ENCODE measurements at places on chromosomes 5 and 9.

GRCh38 chr5:68557162-68557936 is 341.8 kb downstream of the PIK3R1 start:
- no peak for DNase-seq

DNA sequence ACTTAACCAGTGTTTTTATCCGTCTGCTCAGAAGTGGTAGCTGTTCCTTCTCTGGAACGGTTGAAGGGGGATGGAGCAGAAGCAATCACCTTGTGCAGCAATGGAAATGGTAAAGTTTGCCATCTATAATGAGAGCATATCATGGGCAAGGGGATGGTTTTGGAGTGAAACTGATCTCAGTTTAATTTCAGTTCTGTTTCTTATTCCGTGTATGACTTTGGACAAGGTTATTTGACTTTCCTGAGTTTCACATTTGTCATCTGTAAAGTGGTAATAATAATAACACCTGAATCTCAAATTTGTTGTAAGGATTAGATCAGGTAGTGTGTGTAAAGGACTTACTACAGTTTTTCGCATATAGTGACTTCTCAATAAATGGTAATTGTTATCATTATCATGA is 106.1 kb downstream of the PCSK1 start:
- no peak for DNase-seq

DNA sequence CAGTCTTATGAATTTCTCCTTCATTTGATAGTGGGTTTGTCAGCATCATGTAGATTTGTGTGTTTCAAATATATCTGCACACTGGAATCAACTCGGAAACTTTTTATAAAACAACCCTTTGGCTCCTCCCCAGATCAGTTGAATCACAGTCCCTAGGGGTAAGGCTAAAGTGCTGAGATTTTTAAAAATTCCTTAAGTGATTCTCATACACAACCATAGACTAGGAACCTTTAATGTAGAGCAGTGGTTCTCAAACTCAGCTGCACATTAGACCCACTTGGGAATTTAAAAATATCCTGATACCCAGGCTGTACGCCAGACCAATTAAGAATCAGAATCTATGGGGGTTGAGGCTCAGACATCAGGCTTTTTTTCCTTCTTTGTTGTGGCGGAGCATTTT is 17.5 kb upstream of the JAK2 start:
- no peak for DNase-seq

- no peak for DNase-seq
Measured at GRCh38 chr5:177320879-177321278, 9.2 kb upstream of the MXD3 start.

- DNase-seq: no peak
Measured at GRCh38 chr5:100840370-100840769, 62.7 kb downstream of the ST8SIA4 start.

DNA sequence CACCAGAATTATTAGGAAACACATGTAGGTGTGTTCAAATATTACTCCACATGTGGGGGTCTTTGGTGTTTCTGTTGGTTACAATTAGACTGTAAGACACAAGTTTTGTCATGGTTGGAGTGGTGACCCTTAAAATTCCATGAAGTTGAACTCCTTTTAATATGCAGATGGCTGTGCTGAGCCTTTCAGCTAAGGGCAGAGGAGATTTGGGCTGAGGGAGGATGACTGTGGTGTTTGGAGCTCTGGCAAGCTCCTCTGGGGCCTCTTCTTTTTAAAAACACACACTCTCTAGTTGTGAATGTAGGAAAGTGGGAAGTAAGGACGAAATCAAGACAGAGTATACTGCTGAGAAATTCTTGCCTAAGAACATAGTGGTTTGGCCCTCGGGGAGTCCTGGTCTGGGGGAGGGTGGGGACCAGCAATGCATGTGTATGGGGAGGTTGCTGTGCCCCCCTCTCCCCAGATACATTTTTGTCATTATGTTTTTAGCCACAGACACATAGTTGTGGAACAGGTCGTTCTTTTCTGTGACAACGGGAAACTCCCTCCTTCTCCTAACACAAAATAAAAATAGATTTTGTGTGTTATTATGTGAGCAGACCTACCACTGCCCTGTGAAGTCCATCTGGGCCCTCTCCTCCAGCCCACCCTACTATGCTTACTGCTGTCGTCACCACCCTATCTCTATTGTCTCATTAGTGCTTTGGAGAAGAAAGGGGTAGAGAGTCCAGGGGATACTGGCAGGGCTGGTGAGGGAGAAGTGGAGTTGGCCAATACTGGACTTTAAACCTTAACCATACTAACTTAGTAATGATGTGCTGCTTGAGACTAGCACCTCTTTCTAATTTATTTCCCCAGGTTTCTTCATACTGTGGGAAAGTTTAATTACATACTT is 10.0 kb downstream of the SMARCA2 start:
- no peak for DNase-seq

GRCh38 chr9:6449645-6450044 is 36.6 kb downstream of the UHRF2 start:
- DNase-seq: no peak

GRCh38 chr5:55897905-55898304 is 46.7 kb downstream of the IL31RA start:
- no peak for DNase-seq

- DNase-seq: no peak
Measured at GRCh38 chr9:69131682-69132081, 42.4 kb upstream of the TJP2 start.

- no peak for DNase-seq
Measured at GRCh38 chr9:1057910-1058309, 7.8 kb downstream of the DMRT2 start.

GRCh38 chr5:72480841-72481240 is 26.4 kb downstream of the ZNF366 start:
- no peak for DNase-seq

GRCh38 chr9:72384710-72385485 is 19.9 kb upstream of the ZFAND5 start:
- no peak for DNase-seq

DNA sequence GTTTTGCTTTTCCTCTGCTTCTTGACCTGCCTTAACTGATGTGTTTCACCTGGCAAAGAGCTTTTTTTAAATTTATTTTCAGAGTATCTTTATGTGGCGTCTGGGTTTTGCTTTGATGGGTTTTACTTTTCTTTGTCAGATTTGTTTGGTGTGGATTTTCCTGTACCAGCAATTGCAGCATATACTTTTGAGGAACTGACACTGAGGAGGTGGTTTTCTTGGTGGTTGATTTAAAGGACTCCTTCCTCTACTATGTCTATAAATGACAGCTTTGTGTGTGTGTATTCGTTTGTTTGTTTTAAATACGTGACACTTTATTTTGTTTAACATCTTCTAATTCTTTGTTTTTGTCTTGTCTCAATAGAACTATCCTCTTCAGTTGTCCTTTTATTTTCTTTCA is 1071.9 kb upstream of the ARRDC3 start:
- no peak for DNase-seq

GRCh38 chr9:134378901-134379338 is 52.7 kb downstream of the RXRA start:
- no peak for DNase-seq
